ENCODE measurements at places on chromosomes 7 and 10. TPM values are rescaled to one million over a fixed set of nuclear protein-coding genes. Genes with fewer than 3 reads are reported as not detected.

The GBX1 gene
- 0.17 TPM for total RNA-seq

The GNG11 gene
- 35.6 TPM for total RNA-seq

The MOGAT3 gene
- total RNA-seq, result not detected

The TMEM26 gene
- total RNA-seq, result 0.08 TPM

The CCDC136 gene
- total RNA-seq, result 2.9 TPM

The CFTR gene
- 0.24 TPM for total RNA-seq

The ANKRD7 gene
- total RNA-seq, result 0.23 TPM

The GPER1 gene
- 0.89 TPM for total RNA-seq

The FAM25A gene
- total RNA-seq, result not detected

The PDZD7 gene
- total RNA-seq, result 0.63 TPM

The PRTFDC1 gene
- total RNA-seq, result 17.1 TPM

The CNPY1 gene
- not detected for total RNA-seq

The HMX2 gene
- 0.15 TPM for total RNA-seq

The OPN1SW gene
- not detected for total RNA-seq

The TRPV5 gene
- total RNA-seq, result not detected

The CCL26 gene
- total RNA-seq, result 14.4 TPM

The PNLIPRP1 gene
- total RNA-seq, result not detected

The MAGI2 gene
- 0.51 TPM for total RNA-seq

The ITIH5 gene
- not detected for total RNA-seq

All from A549 treated with RU486 at 1 μM for 4 hours (cell line).